ENCODE measurements at places on chromosomes 2 and 18. TPM values are rescaled to one million over a fixed set of nuclear protein-coding genes. Genes with fewer than 3 reads are reported as not detected.
A peak's percentile ranks its signal among the peaks of the same experiment; 100 is the strongest.

DNA sequence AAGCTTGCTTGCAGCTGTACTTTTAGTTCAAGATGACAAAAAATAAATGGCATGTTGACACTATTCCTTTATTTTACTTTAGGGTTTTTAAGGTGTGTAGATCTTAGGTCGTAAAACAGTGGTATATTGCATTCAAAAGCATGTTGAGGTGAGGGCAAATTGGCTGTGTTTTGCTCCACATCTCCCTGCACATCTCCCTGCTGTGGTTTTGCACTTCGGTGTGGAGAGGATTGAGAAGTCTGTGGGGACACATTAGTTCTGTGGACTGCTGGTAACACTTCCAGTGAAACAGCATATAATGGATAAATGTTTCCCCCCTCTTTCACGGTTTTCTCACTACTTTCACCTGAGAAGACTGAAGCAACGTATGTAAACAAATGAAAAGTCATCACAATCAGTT, 25.1 kb downstream of the C2orf74 start:
- no peak for DNase-seq

Gene TMEM247
- not detected for total RNA-seq

- DNase-seq = no peak
Measured at GRCh38 chr2:44616667-44617155, 255.0 kb downstream of the CAMKMT start.

DNA sequence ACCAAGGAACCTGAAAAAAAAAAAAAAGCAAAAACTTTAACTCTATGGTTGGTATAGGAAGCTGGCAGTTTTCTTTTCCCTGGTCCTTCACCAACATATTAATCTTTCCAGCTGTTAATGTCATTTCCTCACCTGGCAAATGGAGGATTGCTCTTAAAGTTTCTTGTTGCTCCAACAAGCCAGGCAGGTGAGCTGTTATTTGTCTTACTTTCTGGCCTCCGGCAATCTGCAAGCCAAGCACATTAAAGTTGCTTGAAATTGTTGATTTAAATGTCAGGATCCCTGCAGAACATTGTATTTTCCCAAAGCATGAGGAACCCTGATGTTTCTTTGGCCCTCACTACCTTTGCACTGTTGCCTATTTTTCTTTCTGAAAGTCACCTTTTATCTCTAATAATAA, 664.9 kb downstream of the METTL4 start:
- no peak for DNase-seq

- DNase-seq = no peak
Measured at GRCh38 chr2:14749884-14750283, 117.4 kb downstream of the LRATD1 start.

- DNase-seq = no peak
Measured at GRCh38 chr2:23549051-23549450, 164.1 kb downstream of the KLHL29 start.

- peak; percentile 53 for DNase-seq
Measured at GRCh38 chr2:20093263-20094141, 42.1 kb upstream of the LAPTM4A start.

DNA sequence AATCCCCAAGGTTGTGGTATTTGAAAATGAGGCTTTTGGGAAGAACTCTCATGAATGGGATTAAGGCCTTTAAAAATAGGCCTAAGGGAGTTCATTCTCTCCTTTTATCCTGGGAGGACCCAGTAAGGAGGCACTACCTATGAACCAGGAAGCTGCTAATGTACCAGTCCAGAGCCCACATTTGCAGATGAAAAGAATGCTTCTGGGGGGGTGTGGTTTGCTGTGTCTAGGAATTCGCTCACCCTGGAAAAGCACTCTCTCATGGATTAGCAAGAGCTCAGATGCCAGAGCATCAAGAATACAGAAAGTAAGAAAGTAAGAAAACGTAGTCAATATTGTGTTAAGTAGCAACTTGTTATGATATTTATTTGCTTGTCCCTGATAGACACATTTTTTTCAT, 785.7 kb upstream of the GYPC start:
- DNase-seq = no peak

Gene EML4
- 94.7 TPM for total RNA-seq
